ENCODE measurements at places on chromosomes 7 and 10.
A peak's percentile ranks its signal among the peaks of the same experiment; 100 is the strongest.

DNA sequence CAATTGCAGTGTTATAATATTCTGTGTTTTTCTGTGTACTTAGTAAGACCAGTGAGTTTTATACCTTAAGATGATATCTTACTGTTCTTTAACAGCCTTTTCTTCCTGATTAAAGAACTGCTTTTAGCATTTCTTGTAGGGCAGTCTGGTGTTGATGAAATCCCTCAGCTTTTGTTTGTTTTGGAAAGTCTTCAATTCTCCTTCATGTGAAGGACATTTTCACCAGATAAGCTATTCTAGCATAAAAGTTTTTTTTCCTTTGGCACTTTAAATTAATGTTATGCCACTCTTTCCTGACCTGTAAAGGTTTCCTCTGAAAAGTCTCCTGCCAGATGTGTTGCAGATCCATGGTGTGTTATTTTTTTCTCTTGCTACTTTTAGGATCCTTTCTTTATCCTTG is 1059.8 kb downstream of the LRMDA start:
- no peak for DNase-seq

DNA sequence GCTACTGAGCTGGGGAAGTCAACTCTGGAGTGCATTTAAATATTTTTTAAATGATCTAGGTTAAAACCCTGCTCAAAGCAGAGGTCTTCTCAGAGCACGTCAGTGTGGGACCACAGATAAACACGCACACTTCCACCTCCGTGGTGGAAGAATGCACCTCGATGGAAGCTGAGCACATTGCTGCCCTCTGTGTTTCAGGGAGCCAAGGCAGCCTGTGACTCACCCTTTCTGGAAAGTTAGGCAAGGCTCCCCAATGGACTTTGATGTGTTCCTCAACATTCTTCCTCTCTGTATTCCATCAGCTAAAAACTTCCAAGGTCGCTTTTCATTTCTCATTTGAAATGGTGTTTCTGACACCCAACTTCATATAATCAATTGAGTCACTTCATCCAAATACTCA is 170.8 kb upstream of the KMT2E start:
- no peak for DNase-seq

DNA sequence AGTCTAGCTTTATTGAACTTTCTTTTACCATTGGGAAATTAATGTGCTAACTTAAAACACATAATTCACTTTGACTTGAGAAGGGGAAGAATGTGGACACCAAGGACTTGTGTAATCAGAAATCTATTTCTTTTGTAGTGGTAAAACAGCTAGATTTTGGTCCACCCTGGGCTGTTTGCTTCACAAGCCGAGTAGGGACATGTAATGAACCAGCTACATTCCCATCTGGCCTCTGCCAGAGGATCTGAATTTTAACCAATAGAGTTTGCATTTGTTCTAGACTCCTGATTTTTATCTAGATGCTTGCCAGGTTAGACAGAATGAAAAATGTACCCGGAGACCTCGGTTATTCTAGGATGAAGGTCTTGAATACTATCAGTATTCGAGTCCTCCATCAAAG is 1.9 kb downstream of the CACNB2 start:
- DNase-seq: no peak

DNA sequence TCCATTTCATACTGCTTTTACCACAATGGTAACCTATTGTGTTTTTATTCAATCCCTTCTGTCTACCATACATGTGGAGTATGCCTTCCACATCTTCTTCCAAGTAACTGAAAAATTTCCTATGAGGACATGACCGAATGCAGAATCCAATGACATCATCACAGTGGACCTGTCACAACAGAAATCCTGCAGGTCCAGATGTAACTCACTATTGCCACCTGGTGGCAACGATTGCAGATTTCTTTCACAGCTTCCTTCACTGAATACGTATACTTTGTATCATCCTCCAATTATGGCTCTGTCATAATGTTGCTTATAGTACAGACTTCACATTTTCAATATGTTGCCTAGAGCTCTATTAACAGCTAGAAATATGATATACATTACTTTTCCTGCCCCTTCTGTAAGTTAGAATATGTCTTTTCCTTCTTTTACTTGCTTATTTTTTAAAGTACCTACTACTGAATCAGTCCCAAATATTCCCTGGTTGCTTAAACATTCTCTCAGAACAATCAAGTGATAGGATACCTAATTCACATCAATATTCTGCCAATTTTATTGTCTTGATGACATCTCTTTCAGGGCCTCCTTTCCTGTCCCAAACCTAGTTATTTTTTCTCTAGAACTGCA is 45.4 kb downstream of the SLC13A1 start:
- no peak for DNase-seq

- DNase-seq: no peak
Measured at GRCh38 chr7:27212497-27213432, 12.9 kb upstream of the HOXA13 start.

DNA sequence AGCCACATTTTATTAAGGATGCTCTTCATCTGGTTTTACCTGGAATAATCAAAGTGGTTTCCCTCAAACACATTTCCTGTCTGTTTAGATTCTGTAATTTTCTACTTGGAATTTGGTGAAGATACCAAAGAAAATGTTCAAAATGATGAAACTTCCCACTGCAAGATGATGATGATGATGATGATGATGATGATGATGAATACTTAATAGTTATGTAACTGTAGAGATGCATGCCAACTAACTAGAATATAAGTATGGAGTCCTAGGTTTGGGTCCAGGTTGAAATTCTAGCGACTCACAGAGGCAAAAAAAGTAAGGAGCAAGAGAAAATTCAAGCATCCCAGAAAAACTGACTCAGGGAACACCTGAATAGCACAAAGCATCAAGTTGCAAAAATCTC is 104.0 kb upstream of the KIAA1217 start:
- DNase-seq: no peak

GRCh38 chr10:2980791-2981360 is 86.5 kb upstream of the PFKP start:
- DNase-seq: no peak

DNA sequence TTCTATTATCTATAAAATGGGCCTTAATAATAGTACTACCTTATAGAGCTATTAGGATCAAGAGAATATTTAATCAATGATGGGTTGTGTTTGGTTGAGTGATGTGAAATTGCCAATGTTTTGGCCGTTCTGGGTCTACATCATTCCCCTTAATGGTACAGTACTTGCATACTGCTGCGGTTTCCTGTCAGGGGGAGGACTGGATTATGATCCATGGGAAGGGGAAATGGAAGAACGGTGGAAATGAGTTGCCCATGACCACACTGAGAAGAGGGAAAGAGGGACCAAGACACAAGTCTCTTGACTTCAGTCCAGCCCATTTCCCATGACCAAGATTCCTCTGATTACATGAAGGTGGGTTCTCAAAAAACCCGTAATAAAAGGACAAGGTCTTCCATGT is 999 bp upstream of the MRPS24 start:
- no peak for DNase-seq

DNA sequence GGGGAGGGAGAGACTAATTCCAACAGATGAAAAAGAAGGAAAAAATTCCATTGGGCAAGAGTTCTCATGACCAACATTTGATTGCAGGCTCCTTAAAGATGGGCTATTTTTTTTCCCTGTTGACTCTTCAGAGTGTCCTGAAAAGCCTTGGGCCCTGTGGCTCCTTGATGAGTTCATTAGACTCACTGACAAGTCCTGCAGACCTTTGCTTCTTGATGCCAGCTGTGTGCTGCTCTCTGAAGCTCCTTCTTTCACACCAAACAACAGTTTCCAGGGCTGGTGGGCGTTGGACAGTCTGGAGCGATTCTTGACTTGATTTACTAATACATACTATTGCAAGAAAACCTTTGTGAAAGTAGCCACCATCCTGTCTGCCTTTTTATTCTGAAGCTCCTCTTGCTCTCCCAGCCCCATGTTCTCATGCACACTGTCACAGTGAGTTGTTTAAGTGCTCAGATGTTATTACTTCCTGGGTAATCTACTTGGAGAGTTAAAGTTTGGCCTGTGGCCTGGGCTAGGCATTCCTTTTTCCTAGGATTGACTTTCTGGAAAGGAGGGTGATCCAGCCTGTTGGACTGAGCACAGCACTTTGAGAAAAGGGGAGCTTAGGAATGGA is 250.3 kb downstream of the PTEN start:
- no peak for DNase-seq

DNA sequence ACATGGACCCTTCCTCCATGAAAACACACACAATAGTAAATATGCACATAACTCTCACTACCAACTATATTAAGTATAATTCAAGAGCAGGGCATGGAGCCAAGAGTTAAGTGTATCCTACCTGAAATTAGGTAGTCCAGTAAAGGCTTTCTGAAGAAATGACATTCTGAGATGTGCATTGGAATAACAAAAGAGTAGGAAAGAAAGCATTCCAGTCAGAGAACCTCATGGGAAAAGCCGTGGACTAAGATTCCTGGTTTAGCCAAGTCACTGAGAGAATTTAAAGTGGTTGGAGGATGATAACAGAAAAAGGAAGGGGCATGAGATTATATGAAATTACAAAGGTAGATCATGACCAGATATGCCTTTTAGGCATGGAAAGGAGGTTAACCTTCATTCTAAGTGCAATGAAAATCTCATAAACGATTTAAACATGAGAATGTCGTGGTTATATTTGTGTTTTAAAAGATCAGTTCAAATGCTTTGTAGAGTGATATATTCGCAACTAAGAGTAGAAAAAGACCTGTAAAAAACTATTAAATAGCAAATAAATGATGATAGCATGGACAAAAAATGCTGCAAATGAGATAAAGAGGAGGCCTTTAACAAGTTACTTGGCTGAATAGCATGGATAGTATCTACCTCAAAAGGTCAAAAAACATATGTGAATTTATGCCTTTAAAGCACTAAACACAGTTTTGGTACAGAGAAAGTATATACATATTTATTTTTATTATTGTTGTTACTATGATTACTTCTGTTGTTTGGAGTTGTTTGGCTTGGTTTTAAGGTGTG is 767.4 kb upstream of the GHITM start:
- DNase-seq: no peak

DNA sequence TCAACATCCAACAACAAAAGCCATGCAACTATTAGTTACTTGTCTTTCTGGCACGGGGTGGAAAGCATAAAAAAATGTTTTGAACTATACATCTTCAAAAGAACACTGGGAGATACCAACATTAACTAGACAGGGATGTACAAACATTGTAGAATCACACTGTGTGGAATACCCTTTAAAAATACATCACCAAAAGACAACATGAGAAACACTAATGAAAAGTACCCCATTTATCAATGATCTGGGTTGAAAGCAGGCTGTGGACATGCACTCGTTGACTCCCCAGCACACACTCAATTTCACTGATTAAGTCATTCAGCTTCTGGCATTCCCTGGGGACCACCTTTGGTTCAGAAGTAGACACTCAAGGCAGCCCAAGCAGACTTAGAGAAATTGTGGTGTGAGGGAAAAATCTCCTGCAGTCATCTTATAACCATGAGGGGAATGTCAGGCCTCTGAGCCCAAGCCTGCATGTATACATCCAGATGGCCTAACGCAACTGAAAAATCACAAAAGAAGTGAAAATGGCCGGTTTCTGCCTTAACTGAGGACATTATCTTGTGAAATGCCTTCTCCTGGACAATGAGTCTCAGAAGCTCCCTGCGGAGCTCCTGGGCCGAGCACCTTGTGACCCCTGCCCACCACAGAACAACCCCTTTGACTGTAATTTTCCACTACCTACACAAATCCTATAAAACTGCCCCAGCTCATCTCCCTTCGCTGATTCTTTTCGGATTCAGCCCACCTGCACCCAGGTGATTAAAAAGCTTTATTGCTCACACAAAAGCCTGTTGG is 53.0 kb downstream of the CACUL1 start:
- no peak for DNase-seq

- peak; percentile 39 for DNase-seq
Measured at GRCh38 chr10:77836299-77836820, 90.2 kb downstream of the DLG5 start.

DNA sequence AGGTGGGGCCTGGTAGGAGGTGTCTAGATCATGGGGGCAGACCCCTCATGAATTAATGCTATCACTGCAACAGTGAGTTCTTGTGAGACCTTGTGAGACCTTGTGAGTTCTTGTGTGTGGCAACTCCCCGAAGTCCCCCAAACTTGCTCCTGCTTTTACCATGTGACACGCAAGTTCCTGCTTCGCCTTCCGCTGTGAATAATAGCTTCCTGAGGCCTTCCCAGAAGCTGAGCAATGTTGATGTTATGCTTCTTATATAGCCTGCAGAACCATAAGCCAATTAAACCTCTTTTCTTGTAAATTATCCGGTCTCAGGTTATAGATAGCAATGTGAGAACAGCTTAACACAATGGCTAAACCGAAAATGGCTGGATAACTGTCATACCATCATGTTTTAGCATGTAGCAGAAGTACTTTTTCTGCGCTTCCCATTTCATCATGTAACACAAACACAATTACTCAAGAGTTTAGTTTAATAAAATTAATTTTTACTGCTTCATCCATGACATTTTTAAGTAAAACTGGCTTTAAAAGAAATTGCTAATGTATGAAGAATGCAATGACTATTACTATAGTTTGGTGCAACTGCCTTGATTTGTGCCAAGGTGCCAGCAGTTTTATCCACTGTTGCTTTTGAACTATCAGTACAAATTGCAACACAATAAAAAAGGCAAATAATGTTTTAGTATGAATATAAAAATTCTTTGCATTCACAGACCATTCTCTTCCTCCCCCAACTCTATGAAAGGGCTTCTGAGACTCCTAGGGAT is 87.7 kb upstream of the TMEM168 start:
- no peak for DNase-seq

GRCh38 chr10:91758303-91759146 is 39.7 kb upstream of the TNKS2 start:
- DNase-seq: peak; percentile 27

DNA sequence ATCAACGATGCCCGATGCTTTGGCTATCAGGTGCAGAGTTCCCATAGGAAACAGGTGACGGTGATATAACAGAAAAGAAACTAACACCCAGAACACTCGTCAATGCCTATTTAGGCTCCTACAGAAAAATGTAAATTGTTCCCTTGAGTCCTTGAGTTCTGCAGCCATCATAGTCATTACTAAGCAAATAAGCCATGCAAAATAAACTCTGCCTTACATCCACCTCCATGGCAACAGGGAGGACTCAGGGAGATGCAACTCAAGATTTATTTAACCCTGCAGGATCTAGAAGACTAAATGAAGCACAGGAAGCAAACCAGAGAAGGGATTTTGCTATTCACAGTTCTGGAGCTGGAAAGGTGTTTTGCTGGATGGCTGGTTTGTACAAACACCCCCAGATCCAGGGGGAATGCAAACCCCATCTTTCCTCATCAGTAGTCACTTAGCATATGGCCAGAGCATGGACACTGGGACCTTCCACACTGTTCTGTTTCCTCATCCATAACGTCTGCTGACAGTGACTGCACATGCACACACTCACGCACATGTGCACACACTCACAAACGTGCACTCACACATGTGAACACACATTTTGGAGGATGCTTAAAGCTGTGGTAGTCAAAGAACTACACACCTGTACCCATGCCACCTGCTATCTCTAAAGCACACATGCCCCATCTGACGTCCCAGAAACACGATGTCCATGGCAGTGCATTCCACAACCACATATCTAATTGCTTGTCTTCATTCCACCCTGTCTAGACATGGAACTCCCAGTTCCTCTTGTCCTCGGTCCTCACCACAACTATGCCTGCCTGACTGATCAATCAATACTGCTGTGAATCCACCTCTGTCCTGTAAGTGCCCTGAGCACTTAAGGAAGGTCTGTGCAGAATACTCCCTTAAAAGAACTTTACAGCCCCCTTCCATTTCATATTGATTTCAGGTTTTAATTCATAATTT is 178.2 kb downstream of the COBL start:
- DNase-seq: no peak

- DNase-seq: no peak
Measured at GRCh38 chr7:156071612-156072011, 259.3 kb upstream of the SHH start.

- DNase-seq: peak; percentile 77
Measured at GRCh38 chr7:95396136-95397032, at the start of gene PON3. Gene PON3 (minus strand): TSS chr7:95396375. CDS start chr7:95396350, 25 bp downstream.
